T-cell (primary cell): ENCODE measurements at places on chromosomes 7 and 10. TPM values are rescaled to one million over a fixed set of nuclear protein-coding genes. Genes with fewer than 3 reads are reported as not detected.

FANK1 gene
- not detected for total RNA-seq

GRCh38 chr7:97269741-97270140, 152.2 kb downstream of the SDHAF3 start:
- H3K27ac ChIP-seq: no peak overlapping the region
- no peaks in the 10 kb centered on the region for H3K4me1 ChIP-seq
- H3K27me3 ChIP-seq: no peaks in the 10 kb centered on the region
- no peaks in the 10 kb centered on the region for H3K36me3 ChIP-seq
- H3K4me3 ChIP-seq: no peak overlapping the region

PNLIP gene
- total RNA-seq: not detected

DNA sequence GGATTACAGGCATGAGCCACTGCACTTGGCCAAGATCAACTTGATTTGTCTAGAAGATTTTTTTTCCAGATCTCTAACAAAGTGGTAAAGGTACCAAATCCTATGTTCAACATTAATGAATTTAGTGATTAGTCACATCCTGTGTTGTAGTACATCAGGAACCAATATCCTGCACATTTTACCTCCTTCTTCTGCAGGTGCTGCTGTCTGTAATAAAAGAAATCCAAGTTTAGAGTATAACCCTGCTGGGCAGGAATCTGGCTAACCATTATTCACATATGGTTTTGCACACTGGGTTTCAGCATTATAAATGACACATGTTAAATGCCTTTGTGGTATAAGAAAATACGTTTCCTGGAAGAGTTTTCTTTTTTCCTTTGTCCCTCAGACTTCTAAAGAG, 10.8 kb downstream of the PARD3 start:
- no peak overlapping the region for H3K4me3 ChIP-seq
- H3K4me1 ChIP-seq: no peaks in the 10 kb centered on the region
- H3K27me3 ChIP-seq: no peaks in the 10 kb centered on the region
- no peak for DNase-seq
- no peaks in the 10 kb centered on the region for H3K36me3 ChIP-seq

GRCh38 chr10:61751599-61751998, 88.9 kb downstream of the CABCOCO1 start:
- H3K36me3 ChIP-seq: no peaks in the 10 kb centered on the region
- peaks cover 12% of the 10 kb centered on the region for H3K4me1 ChIP-seq
- no peak for DNase-seq
- no peak overlapping the region for H3K4me3 ChIP-seq
- H3K27ac ChIP-seq: no peak overlapping the region
- no peaks in the 10 kb centered on the region for H3K27me3 ChIP-seq

GRCh38 chr7:157377436-157378124, 40.8 kb downstream of the DNAJB6 start:
- H3K36me3 ChIP-seq: peaks cover 44% of the 10 kb centered on the region
- no peak overlapping the region for H3K4me3 ChIP-seq
- H3K27ac ChIP-seq: no peak overlapping the region
- H3K4me1 ChIP-seq: peaks cover 46% of the 10 kb centered on the region

DNA sequence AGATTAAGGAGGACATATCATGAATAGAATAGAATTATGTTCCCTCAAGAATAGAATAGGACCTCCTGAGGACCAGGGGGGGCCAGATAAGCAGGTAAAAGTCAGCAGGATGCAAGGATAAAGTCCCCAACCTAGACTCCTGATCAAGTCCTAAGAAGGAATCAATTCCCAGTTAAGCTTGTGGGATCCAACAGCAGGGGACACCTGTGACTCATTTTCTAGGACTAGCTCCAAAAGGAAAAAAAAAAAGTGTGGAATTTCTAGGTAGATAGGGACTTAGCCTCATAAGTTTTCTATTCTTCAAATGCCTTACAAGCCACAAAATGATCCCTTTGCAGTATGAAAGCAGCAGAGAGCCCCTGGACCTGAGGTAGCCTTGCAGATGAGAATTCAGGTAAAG, 336.2 kb downstream of the WDR11 start:
- H3K27me3 ChIP-seq: no peaks in the 10 kb centered on the region
- H3K36me3 ChIP-seq: no peaks in the 10 kb centered on the region
- DNase-seq: no peak
- no peaks in the 10 kb centered on the region for H3K4me1 ChIP-seq
- H3K4me3 ChIP-seq: no peak overlapping the region

DNA sequence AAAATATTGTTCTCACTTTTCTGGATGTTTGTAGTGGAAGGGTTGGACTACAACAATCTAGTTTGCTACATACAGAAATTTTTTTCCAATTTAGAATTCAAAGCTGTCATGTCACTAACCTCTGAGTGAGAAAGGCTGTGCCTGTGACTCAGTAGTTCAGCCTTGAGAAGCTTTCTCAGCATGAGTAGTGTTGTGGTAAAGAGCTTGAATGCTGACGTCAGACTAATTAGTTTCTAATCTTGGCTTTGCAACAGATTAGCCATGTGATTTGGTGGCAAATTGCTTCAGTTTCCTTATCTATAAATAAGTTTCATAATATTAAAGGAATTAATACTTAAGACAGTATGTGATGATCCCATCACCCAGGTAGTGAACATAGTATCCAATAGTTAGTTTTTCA, 83.8 kb downstream of the ABCA13 start:
- H3K27ac ChIP-seq: no peak overlapping the region
- H3K4me1 ChIP-seq: no peaks in the 10 kb centered on the region
- H3K4me3 ChIP-seq: no peak overlapping the region
- H3K27me3 ChIP-seq: no peaks in the 10 kb centered on the region
- DNase-seq: no peak
- no peaks in the 10 kb centered on the region for H3K36me3 ChIP-seq

VENTX gene
- total RNA-seq: not detected

CALML3 gene
- not detected for total RNA-seq

PAX4 gene
- total RNA-seq: not detected

CADPS2 gene
- 0.15 TPM for total RNA-seq

DNA sequence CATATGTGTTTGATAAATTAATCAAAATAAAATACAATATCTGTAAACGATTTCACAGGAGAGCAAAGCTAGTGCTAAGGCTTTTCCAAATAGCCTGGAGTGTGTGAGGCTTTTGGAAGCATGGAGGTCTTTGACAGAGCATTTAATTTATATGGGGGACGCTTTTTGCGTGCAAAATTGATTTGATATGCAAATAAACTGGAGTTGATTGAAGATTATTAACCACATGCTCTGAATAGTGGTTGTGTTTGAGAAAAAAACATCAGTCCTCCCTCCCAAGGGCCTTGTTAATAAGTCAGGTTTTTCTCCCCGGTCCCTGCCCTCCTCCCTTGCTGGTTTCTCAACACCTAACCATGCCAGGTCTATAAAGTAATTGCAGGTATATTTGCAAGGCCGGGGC, 85.1 kb upstream of the FGFR2 start:
- H3K4me1 ChIP-seq: no peaks in the 10 kb centered on the region
- H3K27me3 ChIP-seq: no peaks in the 10 kb centered on the region
- no peak for DNase-seq

DNA sequence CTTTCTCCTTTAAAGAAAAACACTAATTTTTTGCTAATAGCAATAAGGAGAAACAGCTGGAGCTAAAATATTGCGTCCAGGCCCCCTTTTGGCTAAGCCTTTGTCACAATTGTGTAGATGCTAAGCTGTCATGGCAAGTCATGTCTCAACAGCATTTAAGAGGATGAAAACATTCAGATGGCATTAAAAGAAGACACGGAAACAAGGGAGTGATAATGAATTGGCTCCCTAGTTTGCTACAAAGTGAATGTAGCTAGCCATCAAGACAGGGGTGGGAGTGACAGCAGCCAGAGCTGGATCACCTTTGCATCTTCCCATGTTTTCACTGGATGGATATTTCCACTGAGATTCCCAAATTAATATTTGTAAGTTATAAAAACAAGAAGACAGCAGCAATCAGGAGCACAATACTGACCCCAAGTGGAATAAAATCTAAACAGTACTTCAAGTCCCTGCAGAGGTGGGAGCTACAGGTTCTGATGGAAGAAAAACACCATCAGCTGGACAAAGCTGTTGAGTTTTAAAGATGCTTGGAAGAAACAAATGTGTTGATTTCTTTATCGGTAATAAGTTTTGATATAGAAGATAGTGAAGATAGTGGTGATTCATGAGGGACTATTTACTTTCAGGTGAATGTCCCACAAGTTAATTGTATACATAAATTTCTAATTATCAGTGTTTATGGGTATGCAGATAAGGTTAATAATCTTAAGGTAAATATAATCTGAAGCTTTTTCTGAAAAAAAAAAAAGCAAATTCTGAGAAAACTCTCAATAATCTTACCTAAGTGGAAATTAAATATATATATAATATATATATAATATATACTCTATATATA, 129.4 kb downstream of the SLC16A9 start:
- no peaks in the 10 kb centered on the region for H3K4me1 ChIP-seq
- no peaks in the 10 kb centered on the region for H3K36me3 ChIP-seq
- no peak overlapping the region for H3K27ac ChIP-seq
- H3K4me3 ChIP-seq: no peak overlapping the region
- no peak for DNase-seq

- no peak overlapping the region for H3K27ac ChIP-seq
- no peak overlapping the region for H3K4me3 ChIP-seq
- no peaks in the 10 kb centered on the region for H3K4me1 ChIP-seq
Measured at GRCh38 chr10:120394446-120394845, 62.6 kb upstream of the PLPP4 start.

DNA sequence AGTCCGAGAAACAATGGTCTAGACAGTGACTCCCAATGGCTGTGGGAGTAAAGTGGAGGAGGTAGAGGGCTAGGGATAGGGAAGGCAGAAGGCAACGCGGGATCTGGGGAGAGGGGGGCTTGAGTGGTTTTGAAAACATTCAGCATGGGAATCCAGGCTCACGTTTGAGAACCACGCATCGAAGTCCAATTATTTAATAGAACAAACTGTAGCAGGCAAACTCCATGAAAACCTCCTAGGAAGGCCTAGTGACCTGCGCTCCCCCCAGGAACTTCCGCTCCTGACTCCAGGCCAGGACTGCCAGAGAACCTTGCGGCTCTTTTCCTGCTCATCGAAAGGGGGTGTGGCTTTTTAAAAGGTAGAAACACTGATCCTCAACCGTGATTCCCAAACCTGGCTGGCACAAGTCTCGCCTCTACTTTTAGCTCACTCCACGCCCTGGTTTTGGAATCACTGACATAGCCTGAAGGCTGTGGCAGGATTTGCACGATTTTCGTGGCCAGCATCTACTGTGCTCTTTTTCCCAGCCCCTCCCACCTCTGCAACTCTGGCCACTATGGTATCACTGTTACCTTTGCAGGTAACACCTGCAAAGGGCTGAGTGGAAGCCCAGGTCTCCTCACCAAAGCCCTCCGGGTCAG, 43.4 kb downstream of the MYOF start:
- H3K27me3 ChIP-seq: no peaks in the 10 kb centered on the region
- no peak for DNase-seq
- H3K4me1 ChIP-seq: no peaks in the 10 kb centered on the region
- no peak overlapping the region for H3K27ac ChIP-seq
- H3K36me3 ChIP-seq: no peaks in the 10 kb centered on the region
- H3K4me3 ChIP-seq: no peak overlapping the region

SPDYE2B gene
- not detected for total RNA-seq

PCLO gene
- total RNA-seq: 0.03 TPM

- peaks cover 8% of the 10 kb centered on the region for H3K27me3 ChIP-seq
- H3K4me1 ChIP-seq: no peaks in the 10 kb centered on the region
- no peak overlapping the region for H3K27ac ChIP-seq
- H3K4me3 ChIP-seq: no peak overlapping the region
- no peaks in the 10 kb centered on the region for H3K36me3 ChIP-seq
Measured at GRCh38 chr7:51301806-51302205, 14.8 kb downstream of the COBL start.

DNA sequence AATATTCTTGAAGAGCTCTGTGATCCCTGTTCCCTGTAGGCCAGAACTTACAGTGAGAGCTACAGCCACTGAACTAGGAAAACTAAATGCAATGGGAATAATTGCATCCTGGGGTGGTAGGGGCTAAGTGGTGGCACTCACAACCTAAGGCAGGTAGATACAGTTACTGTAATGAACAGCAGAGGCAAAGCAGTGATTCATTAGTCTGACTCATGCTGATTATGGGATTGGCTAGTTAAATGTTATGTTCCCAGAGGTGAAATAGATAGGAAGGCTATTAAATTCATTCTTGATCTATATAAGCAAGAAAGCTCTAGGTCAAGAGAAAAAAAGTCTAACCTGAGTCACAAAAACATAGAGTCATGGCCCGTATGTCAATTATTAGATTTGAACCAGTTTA, 173.1 kb upstream of the MALRD1 start:
- H3K27ac ChIP-seq: no peak overlapping the region
- H3K4me1 ChIP-seq: no peaks in the 10 kb centered on the region
- no peak for DNase-seq
- no peaks in the 10 kb centered on the region for H3K27me3 ChIP-seq
- H3K36me3 ChIP-seq: no peaks in the 10 kb centered on the region

GRCh38 chr10:22110761-22111160, 107.1 kb downstream of the EBLN1 start:
- H3K4me3 ChIP-seq: no peak overlapping the region
- H3K27ac ChIP-seq: no peak overlapping the region
- H3K27me3 ChIP-seq: no peaks in the 10 kb centered on the region
- no peaks in the 10 kb centered on the region for H3K36me3 ChIP-seq
- no peaks in the 10 kb centered on the region for H3K4me1 ChIP-seq

DNA sequence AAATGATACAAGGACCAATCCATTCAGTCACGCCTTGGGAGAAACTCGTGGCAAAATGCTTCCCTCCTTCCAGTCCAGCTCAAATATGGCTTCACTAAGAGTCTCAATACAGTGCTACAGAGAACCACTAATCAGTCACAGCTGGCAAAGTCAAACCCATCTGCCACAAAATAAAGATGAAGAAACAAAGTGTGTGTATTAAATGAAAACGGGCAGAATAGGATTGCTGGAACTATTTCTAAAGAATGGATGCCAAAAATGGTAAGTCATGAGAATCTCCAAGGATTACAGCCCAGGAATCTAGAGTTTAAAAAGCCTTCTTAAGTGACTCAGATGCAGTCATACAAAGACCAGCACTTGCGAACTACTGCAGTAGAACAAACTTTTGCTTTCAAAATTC, 61.9 kb downstream of the CACUL1 start:
- H3K36me3 ChIP-seq: peaks cover 4% of the 10 kb centered on the region
- peaks cover 27% of the 10 kb centered on the region for H3K4me1 ChIP-seq
- no peaks in the 10 kb centered on the region for H3K27me3 ChIP-seq

TUBB8 gene
- not detected for total RNA-seq

DNA sequence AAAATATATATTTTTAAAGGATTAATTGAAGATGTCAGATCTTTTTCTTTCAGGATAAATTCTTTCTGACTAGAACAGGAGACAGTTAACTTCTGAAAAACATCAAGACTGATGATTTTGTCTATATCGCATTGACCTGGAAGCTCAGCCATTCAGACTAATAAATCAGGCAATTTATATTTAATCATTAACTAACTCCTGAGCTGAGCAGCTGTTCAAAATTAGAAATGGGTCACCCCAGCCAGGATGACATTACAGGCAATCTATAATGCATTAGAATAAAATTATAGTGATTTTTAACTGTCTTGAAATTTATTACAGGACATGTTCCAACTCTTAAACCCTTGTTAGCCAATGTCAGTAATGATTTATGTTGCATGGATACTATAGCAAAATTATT, 139.9 kb downstream of the CDCA7L start:
- no peak overlapping the region for H3K4me3 ChIP-seq
- no peaks in the 10 kb centered on the region for H3K36me3 ChIP-seq
- H3K27me3 ChIP-seq: no peaks in the 10 kb centered on the region
- no peaks in the 10 kb centered on the region for H3K4me1 ChIP-seq
- H3K27ac ChIP-seq: no peak overlapping the region

GRCh38 chr7:116445447-116446211, 53.9 kb upstream of the CAV2 start:
- H3K4me1 ChIP-seq: no peaks in the 10 kb centered on the region
- DNase-seq: no peak
- H3K27me3 ChIP-seq: no peaks in the 10 kb centered on the region
- no peak overlapping the region for H3K27ac ChIP-seq
- H3K36me3 ChIP-seq: no peaks in the 10 kb centered on the region
